Skeletal muscle cell (primary cell): ENCODE measurements at places on chromosomes 7 and 10.

DNA sequence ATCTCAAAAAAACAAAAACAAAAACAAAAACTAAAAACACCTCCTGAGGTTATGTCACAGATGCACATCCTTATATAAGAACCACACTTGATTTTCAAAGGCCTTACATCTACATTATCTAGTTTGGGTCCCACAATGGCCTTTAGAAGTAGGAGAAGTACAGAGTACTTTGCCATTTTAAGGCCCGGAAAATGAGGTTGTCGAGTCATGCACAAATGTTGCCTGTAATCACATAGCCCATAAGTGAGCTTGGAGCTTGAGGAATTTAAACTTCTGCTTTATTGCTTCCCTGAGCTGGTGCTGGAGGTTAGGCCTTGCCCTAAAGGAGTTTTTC lies 9.7 kb upstream of the MKRN1 start:
- DNase-seq: no peak

DNA sequence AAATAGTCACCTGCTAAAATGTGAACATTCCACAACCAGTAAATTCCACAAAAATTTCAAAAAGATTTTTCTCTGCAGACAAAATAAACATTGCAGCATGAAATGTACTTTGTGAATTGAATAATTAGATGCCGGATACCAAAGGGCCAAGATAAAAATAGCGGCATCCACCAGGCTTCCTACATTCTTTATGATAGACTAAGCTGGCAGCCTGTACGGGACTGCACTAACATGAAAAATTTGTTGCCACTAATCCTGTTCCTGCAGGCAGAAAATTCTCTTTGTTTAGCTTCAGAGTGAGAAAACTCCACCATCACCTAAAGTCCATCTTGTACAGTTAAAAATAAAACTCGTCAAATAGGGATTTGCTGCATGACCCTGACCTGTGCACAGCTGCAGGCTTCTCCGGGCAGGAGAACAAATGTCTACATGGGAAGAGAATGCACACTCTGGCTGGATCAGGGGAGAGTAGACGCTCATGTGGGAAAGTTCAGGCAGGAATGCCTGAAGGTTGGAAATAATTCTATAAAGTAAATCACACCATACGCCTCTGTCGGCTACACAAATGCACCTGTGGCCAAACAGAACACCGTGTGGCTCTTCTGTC lies 15.6 kb upstream of the ADO start:
- no peak for DNase-seq

- no peak for DNase-seq
Measured at GRCh38 chr10:132631338-132631735, 93.8 kb downstream of the INPP5A start.

DNA sequence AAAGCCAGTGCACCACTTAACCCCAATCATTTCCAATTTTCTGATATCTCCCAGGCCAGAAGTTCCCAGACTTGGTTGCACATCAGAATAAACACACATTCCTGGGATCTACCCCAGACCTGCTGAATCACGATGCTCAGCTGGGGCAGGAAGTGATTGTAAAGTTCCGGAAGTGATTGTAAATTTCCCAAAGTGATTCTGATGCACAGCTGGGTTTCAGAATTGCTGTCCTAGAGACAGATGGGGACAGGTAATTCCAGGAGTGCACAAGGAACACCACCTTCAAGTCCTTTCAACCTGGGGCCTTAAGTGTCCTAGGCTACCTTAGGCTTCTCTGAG lies 104.2 kb upstream of the EEPD1 start:
- no peak for DNase-seq

GRCh38 chr10:76733441-76733936 lies 904.1 kb downstream of the KCNMA1 start:
- DNase-seq: no peak

- no peak for DNase-seq
Measured at GRCh38 chr7:131292141-131292905, 35.4 kb upstream of the MKLN1 start.

- DNase-seq: no peak
Measured at GRCh38 chr7:40972426-40972825, 730.5 kb downstream of the INHBA start.

DNA sequence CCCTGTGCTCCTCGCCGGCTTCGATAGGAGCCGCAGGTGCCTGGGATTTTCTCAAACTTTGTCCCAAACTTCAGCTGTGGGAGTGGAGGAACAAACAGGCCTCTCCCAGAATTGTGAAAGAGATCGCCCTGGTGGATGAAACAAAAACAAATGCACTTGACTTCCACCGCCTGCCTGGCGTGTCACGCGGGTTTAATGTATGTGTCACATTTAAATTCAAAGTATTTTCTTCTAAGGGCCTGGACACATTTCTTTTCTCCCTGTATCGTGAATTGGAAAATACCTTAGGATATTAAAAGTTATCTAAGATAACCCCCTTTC lies 694 bp upstream of the WASL start:
- no peak for DNase-seq

DNA sequence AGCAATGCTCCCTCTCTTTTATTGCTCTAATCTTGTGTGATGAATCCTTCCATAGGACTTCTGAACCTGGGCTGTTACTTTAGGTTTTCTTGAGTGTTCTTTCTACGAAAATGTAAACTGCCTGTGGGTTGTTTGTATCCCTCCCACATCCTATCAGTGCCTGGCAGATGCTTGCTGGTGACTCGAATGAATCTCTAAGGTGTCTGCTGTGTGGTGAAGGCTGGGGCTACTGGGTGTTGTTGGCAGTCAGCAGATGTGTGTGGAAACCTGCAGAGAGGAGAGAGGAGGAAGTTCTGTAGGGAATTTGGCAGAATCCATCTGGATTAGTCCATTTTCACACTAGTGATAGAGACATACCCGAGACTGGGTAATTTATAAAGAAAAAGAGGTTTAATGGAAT lies 639.4 kb downstream of the CALN1 start:
- DNase-seq: no peak

DNA sequence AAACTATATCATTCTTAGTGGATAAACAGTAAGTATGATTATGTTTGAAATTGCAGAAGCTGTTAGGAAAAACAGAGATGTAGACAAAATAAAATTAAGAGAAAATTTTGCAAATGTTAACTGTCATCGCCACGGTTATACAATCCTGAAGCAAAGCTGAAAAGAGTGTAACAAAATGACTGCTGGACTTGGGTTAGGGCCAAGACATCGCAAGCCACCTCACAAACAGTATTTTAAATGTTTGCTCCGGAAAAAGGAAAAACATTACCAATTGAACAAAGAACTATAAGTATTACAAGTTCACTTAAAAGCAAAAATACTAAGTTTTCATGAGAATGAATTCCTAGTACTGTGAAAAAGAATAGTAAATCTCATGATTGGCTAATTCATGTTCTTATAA lies 60.0 kb downstream of the FAM13C start:
- DNase-seq: no peak

- DNase-seq: no peak
Measured at GRCh38 chr7:94562525-94562924, 52.9 kb downstream of the CASD1 start.

DNA sequence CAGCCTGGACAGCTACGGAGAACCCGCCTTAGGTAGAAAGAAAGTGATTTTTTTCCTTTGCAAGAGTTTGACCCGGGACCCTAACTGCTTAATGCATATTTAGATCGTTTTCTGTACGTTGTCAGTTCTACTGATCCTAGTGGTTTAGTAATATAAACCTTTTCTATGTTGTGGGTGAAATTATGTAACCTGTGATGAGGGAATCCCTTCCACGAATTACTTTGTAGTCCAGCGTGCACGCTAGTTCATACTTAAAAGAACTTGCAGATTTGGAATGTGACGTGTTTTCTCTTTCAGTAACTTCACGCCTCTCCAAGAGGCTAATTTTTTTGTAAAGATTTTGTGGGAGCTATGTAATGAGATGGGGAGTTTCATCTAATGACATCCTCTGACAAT lies 705 bp downstream of the SLF2 start:
- DNase-seq: no peak

- DNase-seq: no peak
Measured at GRCh38 chr10:78838141-78838657, 230.6 kb upstream of the ZMIZ1 start.

- no peak for DNase-seq
Measured at GRCh38 chr7:127619681-127620405, 1.9 kb upstream of the PAX4 start.

GRCh38 chr7:69813637-69814240 lies 215.5 kb downstream of the AUTS2 start:
- no peak for DNase-seq

DNA sequence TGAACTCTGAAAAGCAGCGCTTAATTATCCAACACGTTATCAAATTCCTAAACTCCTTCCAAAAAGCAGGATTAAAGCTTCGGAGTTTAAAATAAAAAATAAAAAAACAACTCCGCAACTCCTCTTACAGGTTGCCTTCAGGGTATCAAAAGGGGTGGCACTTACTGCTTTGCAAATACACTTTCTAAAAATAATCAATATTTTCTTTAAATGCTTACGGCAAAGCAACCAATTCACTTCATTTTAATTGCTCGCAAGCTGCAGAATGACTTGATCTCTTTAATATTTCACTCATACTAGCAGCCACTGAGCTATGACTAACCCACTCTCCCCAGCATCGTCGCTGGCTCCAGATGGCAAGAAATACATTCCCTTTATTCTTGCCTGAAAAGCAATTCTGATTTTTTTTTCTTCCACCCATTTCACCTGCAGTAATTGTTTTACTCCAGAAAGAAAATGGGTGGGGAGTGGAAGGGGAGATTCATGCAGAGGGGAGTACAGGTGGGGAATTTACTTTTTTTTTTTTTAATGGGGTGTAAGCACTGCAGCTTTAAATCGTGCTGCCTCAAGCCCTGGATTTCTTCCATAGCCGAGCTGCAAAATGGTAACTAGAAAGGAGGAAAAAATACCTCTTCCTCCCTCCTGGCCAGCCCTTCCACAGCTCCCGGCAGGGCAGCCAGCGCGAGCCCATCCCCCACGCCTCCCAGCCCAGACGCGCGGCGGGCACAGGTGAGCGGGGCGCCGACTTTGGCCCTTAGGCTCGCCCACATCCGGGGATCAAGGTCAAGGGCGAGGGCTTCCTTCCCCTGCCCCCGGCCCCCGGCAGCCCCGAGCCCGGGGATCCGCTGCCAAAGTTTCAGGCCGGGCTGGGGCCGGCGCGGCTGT lies 54.2 kb upstream of the FHIP2A start:
- no peak for DNase-seq

DNA sequence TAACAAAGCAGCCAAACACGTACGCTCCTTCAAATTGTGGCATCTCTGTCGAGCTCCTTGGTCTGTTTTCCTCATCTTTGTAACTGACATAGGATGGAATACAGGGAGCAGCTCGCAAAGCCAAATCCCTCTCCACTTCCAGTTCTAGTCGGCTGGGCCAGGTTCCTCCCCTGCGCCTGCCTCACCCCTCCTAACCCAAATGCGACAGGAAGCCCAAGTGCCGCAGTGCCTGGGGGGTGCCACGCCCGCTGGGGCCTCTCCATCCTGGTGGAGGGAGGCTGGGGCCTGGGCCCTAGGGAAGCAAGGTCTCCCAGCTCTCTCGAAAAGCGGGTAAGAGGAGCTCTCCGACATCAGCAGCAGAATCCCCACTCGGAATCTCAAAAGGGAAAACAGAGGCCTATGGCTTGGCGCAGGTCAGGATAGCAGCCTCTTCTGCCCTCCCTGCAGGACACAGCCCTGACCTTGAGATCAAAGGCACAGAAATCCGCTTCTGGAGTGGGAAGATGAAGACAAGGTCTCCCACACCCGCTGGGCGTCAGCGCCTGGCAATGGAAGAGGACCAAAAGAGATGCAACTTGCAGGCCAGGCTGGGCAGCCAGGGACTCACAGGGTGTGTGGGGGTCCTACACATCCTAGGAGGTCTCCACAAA lies 165.8 kb downstream of the NRF1 start:
- DNase-seq: no peak

GRCh38 chr7:26334166-26334859 lies 42.7 kb downstream of the SNX10 start:
- no peak for DNase-seq

DNA sequence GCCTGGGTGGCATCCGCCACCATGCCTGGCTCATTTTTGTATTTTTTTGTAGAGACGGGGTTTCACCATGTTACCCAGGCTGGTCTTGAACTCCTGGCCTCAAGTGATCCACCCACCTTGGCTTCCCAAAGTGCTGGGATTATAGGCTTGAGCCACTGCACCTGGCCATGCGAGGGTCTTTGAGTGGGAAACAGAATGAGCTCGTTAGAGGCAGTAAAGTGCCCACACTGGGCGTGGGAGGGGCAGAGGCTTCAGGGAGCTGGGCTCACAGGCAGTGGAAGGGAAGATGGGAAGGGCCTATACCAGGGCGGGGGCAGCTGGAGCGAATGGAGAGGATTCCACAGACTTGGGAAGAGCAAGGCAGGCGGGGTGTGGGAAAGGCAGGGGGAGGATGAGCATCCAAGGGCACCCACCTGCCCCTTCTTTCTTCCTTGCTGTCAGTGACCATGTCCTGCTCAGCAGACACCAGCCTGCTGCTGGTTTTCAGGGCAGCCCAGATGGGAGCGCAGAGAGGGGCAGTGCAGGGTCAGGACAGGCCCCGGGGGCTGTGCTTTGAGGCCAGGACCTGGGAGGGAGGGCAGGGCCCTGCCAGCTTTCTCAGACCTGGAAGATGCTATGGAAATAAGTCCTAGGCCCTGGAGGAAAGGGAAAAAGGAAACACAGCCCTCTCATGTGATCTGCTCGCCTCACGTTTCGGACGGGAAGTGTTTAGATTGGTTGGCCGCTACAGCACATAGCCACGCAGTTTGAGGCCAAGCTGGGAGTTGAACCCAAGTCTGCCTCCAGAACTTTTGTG lies 4.2 kb downstream of the FZD9 start:
- DNase-seq: no peak

- DNase-seq: no peak
Measured at GRCh38 chr10:79184657-79185056, 115.9 kb downstream of the ZMIZ1 start.

GRCh38 chr7:106239406-106239805 lies 45.4 kb downstream of the NAMPT start:
- DNase-seq: no peak

DNA sequence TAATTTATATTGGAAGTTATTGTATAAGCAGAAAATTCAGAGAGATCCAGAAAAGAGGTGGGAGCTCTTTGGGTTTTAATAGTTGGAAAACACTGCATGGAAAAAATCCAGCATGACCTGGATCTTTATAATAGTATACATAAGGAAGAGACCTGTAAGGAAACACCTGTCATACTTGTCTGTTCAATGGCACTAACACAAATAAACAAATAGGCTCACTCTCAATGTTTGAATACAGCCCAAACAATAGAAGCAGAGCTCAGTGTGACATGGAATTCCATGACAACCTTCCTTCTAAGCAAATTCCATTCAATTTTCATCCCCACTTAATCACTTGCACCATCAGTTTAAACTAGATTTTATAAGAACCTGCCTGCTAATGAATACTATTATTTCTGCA lies 31.7 kb downstream of the CISD1 start:
- DNase-seq: no peak

DNA sequence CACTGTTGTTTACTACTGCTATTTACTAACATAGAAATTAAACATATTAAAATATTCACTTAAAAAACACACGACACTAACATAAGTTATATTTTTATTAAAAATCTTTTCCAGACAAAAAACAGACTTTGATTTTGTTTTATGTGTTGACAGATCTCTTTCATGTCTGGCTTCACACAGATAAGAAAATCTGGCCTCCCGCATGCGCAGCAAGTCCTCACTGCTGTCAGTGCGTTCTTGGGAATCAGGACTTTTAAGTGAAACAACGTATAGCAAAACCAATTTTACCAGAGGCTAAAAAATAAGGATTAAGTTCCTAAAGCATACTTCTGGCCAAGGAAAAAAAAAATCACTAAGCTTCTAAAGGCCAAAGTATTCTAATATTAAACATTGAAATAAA lies 1.2 kb upstream of the IDI1 start:
- DNase-seq: no peak

GRCh38 chr10:101938305-101939007 lies 94.9 kb upstream of the KCNIP2 start:
- DNase-seq: peak; percentile 69

- no peak for DNase-seq
Measured at GRCh38 chr10:79049931-79050895, 18.6 kb upstream of the ZMIZ1 start.
